Nephron progenitor cell (in vitro differentiated cells): ENCODE measurements at places on chromosomes 6 and 20.

- no peak for DNase-seq
Measured at GRCh38 chr6:132695773-132696172, 18.1 kb downstream of the VNN1 start.

GRCh38 chr6:143612186-143612585, 65.6 kb upstream of the PHACTR2 start:
- no peak for DNase-seq

DNA sequence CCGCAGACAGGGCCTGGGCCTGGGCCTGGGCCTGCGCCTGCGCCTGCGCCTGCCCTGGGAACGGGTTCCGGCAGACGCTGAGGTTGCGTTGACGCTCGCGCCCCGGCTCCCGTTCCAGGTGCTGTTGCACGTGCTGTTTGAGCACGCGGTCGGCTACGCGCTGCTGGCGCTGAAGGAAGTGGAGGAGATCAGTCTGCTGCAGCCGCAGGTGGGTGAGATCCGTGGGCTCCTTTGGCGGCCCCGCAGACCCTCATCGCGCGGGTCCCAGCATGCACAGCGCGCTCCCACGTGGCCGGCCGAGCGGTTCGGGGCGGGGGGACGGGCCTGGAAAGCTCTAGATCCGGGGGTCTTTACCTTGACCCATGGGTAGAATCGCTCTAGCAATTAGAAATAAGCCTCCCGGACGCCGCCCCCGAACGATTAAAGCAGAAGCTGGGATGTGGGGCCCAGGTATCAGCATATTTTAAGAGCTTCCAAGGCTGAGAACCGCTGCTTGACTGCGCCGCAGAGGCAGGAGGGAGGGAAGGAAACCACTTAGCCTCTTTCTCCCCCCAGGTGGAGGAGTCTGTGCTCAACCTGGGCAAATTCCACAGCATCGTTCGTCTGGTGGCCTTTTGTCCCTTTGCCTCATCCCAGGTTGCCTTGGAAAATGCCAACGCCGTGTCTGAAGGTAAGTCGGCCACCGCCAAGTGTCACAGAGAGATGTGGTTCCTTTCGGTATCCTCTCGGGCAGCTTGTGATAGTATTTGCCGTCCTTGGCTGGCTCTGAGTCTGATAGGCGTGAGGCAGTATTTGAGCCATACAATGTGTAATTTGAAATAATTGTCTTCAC, 508 bp downstream of the NOP56 start:
- DNase-seq = no peak

DNA sequence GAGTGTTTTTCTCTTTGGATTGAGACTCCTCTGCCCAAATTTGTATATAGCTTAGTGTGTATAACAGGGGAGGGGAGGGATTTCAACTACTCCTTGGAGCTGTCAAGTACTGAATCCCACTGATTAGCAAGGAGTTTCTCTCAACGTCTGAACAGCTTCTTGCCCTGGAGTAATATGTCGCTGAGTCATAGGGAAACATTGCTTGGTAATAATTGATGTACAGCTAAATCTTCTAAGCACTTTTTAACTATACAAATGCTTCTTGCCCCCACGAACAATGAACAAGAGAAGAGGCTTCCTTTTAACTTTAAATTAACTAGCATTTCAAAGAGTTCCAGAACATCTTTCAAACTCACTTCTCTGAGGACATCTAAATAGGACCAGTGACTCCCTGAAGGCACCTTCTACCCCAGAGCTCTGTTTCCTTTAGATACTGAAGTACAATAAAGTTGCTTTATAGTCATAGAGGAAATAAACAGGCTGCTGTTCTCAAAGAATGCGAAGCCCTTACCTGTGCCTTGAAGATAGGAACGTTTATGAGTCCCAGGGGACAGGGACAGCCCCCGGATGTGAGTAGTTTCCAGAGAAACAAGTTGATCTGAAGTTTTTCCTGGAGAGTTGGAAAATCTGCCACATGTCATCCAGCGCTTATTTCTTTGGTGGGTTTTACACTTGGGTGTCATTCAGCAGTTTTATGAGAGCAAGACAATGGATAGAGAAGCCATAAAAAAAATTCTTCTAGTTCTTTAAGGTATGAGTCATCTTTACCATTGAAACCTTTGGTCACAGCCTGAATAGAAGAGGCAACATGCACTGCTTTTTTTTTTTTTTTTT, 462.5 kb upstream of the BTBD3 start:
- DNase-seq = peak; percentile 12

DNA sequence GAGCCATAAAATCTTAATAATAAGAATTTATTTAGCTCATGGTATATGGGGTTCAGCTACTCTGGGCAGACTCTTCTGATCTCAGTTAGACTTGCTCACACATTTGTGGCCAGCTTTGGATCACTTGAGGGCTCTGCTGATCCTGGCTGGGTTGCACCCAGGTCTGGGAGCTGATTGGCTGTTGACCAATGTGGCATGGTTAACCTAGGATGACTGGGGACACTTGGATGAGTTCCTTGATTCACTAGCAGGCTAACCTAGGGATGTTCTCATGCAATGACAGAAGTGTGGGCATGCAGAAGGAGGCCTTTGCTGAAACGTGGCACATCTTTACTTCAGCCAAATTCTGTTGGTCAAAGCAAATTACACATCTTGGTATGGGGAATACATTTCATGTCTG, 569.5 kb downstream of the UTRN start:
- no peak for DNase-seq

DNA sequence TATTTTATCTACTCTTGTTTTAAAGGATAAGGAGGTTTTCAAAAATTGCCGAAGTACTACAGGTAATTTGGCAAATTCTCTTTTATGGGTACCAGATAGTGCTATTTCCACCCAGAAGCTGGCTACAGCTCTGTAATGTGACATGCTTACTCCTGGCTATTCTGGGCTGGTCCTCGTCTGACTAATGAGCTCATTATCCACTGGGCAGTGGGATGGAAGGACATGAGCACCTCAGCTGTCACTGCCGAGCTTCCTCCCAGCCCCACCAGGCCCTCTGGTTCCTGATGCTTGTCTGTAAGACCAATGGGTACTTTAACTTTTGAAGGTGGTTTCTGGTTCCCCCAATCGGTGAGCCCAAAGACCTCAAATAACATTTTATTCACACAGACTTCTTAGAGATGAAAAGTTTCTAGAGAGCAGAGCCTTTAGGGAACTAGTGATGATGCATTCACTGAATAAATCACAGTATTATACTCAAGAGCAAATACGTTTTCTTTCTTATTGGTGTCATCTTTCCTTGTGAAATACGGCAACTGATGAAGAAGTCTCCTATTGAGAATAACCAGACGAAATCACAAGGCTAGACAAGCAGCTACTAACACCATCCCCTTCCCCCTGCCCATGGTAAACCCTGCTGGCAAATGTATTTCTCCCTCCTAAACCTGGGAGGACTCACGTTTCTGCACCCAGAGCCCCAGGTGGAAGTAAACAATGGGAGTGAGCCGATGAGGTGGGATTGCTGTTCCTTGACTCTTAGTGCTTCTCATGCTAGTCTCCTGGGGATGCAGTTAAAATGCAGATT, 80.8 kb downstream of the SLC22A3 start:
- no peak for DNase-seq

DNA sequence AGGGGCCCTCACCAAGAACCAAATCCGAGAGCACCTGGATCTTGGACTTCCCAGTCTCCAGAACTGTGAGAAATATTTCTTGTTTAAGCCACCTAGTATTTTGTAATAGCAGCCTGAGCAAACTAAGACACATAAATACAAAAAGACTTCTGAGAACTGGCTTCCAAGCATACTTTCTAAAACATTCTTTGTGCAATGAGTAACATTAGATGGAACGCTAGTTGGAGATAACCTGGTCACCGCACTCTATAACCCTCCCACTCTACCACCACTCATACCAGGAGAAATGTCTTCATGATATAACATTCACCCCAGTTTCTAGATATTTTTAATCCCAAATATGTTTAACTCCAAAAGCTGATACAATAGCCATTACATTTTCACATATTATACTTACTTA, 169.5 kb upstream of the THEMIS start:
- DNase-seq = no peak

DNA sequence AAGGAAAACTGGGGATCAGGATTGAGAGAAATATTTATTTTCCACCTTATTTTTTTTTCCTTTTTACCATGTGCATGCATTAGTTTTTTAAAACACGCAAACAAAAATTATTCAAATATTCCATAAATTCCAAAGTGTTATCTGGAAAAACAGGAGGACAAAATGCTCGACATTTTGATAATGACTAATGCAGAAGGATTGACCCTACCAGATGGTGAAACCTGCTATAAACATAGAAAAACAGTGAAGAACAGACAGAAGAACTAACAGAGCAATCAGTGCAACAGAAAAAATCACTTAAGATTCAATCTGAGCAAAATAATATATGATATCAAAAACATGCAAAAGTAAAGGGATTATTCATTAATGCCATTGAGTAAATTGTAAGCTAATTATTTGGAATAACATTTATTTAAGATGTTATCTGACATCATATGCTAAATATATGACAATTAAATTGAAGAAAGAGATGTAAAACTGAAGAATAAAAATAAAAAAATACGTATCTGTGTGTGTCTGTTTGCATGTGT, 218.4 kb downstream of the LMBRD1 start:
- no peak for DNase-seq
